ENCODE measurements at places on chromosomes 7 and 10.

DNA sequence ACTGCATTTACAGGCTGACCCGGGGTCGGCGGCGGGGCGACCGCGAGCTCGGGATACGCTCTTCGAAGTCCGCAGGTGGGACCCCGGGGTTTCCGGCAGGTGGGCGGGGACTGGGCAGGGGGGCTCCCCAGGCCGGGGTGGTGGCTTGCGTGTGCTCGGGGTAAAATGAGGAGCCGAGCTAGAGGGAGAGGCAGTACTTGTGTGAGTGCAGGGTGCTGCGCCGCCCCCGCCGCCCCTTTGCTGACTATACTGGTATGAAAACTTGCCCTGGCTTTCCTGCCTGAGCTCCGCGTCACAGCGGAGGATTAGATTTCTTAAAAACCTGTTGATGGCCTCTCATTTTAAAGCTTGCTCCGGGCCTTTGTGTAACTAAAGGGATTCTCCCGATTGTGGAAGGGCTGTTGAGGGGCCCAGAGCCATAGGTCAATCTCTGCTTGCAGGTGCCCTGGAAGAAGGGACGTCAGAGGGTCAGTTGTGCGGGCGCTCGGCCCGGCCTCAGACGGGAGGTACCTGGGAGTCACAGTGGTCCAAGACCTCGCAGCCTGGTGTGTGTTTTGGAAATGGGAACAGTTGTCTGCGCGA is 488 bp downstream of the ARMC10 start:
- peak; percentile 41 for DNase-seq

GRCh38 chr10:27190508-27190907 is 35.4 kb downstream of the MASTL start:
- peak; percentile 5 for DNase-seq

GRCh38 chr7:101680406-101681145 is 51.5 kb upstream of the MYL10 start:
- DNase-seq = no peak

DNA sequence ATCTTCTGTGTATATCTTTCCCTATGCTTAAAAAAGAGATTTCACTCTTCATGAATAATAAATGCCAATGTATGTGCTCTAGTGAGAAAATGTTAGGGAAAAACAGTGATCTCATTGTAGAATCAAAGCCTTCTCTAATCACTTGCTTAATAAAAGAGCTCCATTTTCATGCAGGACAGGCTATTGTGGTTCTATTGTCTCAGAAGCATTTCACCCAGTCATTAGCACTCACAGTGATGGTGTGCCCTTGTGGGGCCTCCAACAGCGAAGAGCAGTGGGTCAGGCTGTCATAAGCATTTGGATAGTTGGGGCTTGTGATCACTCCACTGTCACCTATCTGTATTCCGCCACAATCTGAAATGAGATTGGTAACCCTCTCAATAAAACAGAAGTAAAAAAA is 83.9 kb upstream of the RSU1 start:
- no peak for DNase-seq

DNA sequence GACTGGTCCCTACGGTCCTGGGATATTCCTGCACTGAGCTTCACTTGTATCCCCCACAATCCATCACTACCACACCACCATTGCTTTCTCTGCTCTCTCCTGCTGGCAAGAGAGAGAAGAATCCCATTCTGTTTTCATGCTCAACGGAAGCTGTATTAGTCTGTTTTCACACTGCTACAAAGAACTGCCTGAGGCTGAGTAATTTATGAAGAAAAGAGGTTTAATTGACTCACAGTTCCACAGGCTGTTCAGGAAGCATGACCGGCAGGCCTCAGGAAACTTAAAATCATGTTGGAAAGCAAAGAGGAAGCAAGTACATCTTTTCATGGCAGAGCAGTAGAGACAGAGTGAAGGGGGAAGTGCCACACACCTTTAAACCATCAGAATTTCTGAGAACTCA is 260.4 kb upstream of the LYZL1 start:
- DNase-seq = no peak

DNA sequence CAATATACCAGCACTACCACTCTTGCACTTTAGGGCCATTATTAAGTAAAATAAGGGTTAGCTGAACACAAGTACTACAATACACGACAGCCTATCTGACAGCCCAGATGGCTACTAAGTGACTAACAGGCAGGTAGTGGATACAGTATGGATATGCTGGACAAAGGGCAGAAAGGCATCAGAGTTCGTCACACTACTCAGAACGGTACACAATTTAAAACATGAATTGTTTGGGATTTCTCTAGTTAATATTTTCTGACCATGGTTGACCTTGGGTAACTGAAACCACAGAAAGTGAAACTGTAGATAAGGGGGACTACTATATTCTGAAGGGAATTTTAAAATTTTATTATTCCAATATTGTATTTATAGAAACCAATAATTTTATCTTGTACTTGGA is 101.3 kb upstream of the SKAP2 start:
- DNase-seq = no peak
